GM19239 (cell line): ENCODE measurements at places on chromosomes 6 and 20.

DNA sequence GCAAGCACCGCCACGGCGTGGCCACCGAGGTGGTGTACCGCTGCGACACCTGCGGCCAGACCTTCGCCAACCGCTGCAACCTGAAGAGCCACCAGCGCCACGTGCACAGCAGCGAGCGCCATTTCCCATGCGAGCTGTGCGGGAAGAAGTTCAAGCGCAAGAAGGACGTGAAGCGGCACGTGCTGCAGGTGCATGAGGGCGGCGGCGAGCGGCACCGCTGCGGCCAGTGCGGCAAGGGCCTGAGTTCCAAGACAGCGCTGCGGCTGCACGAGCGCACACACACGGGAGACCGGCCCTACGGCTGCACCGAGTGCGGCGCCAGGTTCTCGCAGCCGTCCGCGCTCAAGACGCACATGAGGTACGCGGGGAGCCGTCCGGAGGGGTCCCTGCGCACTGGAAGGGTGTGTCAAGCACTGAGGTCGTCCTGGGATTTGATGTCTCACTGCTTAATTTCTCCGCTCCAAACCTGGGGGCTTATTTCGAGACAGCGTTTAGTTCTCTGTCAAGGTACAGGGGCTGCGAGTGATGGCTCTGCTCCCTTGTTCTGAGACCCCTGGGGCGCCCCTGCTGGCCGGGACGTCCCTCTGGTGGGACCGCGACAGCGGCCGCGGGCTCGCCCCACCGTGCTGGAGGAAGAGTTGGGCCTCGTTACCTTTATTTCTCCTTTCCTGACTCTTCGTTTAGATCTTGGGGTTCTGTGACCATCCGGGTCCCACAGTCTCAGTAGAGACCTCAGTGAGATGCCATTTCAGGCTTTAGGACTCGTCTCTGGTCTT is 3.6 kb downstream of the GZF1 start:
- no peak for DNase-seq

DNA sequence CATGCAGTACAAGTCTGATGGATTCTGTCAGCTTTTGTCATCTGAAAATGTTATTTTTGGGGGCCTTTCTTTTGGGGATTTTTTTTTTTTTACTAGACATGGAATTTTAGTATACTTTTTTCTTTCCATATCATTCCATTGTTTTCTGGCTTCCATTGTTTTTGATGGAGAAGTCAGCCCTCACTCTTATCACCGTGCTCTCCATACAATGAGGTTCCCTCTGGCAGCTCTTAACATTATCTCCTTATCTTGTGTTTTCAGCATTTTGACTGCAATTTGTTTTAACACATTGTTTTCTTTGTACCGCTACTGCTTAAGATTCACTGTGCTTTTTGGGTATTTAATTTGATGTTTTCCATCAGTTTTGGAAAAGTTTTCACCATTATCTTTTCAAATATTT is 191.5 kb upstream of the AGPAT4 start:
- no peak for DNase-seq

DNA sequence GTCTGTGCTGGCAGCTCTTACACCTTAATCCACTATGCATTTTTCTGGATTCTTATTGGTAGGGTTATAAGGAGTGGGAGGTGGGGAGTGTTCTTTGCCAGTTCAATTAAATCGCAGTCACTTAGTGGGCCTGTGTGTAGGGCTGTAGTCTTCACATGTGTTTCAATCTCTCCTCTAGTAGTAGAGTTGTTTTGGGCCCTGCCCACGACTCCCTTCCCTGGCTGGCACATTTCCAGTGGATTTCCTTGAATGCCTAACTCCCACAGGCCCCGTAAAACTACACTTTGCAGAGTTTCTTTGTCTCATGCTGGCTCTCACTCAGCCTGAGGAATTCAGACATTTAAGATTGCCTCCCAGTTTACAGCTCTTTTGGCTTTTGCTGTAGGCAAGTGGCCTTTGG is 414.0 kb upstream of the OPRM1 start:
- no peak for DNase-seq

- no peak for DNase-seq
Observed at GRCh38 chr6:21375151-21376116, 218.1 kb upstream of the SOX4 start.

GRCh38 chr6:31972709-31973350 is 892 bp upstream of the DXO start:
- DNase-seq: no peak

- no peak for DNase-seq
Observed at GRCh38 chr20:53296025-53296424, 297.6 kb downstream of the ZNF217 start.

DNA sequence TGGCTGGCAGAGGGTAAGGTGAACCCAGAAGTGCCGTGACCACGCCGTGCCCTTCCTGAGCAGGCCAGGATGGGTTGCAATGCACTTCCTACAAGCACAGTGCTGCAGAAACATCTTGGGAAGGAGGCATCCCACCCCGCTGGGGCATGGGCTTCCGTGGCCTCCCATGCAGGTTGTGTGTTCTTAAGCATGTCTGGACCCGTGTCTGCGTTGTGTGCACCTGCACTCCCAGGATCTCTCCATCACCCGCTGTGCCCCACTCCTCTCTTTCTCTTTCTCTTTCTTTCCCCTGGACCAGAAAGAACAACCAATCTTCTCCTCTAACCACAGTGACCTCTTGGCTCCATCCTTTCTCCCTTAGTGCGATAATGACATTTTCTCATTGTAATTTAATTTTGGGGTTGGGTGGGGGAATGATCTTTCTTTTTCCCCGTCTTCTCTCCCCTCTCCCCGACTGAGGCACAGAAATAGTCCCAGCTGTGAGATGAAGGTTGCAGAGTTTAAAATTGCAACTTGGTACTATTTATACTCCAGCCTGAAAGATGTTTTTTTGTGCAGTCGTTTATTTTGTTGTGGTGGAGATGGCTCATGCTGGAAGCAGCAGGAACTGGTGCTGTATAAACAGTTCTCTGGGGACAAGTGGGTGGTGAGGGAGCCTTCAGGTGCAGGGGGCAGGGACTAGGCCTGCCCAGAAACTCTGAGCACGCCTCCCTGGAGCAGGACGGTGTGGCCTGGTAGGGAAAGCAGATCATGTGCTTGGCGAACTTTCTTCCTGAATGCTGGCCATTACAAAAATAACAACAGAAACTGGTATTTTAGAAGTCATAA is 20.5 kb downstream of the BCAS4 start:
- DNase-seq: no peak

DNA sequence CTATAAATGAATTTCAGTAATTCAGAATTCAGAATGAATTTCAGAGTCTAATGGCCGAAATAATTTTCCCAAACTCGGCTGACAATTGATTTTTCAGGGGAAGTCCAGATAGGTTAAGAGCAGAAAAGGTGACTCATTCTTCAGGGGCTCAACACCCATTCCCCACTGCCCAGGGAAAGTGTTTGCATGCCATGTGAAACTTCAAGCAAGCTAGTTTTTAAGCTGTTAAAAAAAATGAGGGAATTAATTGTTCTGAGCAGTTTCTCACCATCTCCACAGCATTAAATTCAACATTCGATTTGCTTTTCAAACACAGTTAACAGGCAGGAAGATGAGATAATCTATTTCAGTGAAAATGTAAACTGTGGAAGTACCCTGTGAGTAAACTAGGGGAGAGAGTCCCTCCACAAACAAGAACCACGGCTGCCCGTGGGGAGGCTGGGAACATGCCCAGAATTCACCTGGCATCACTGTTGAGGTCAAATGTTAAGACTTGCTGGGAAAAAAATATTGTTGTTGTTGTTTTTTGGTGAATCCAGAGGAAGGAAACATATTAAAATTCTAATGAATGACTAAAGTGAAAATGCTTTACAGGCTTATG is 650.8 kb upstream of the AGPAT4 start:
- no peak for DNase-seq

DNA sequence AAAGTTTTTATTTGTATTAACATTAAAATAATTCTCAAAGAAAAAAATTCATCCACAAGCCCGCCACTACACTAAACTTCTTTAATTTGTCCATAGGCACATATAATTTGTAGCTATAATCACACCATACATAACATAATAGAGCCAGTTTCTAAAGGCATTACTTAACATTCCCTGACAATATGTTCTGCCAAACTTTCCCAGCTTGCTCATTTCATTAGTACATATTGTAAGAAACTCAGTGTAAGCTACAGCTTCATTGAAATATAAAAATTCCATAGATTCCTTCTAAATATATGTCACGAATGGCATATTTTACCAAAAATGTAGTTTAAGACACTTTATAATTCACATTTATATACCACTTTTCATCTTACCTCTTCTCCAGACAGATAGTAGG is 59.3 kb downstream of the MAN1A1 start:
- DNase-seq: no peak

DNA sequence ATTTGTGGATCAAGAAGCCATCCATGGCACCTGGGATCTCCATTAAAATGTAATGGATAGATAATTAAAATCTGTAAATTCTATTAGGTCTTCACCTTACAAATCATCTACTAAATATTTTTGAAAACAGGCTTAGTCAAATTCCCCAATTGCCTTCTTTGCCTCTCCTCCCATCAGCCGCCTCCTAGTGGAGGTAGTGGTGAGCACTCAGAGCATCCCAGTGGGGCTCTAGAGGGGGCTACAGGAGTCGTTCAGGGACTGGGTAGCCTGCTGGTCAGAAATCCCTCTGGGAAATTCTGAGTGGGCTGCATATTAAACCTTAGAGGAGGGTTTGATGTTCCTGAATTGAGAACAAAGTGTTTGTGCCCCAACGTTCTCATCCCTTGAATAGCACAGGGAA is 20.8 kb upstream of the PAX1 start:
- no peak for DNase-seq

DNA sequence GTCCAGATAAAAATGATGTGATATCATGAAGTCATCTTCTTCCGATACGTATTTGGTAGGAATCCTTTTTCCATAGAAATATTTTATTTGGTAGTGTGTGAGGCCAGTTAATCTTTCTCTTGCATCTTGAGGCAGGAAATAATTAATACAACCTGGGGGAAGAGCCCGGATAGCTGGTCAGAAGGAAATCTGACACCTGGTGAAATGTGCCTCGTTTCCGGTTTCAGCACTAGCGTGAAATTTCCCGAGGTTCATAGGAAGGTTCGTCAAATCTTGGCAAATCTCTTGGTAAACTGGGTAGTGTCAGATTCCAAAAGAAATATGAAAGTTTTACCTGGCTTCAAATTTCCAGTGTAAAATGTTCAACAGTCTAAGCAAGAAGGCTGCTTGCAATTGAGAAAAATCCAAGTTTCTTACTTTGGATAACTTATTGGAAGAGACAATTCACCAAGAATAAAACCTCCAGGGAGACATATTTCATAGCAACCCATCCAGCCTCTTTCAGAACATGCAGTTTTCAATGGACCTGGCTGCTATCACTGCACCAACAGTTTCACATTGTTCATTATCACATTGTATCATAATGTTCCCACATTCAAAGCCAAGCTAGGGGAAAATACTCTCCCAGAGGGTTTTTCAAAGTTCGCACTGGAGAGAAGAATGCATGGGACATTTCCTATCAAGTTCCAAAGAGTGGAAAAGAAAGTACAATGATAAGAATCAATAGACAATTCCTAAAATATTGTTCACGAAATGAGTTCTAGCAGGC is 454.5 kb upstream of the CITED2 start:
- no peak for DNase-seq
